ENCODE measurements at places on chromosomes 13 and 19.

DNA sequence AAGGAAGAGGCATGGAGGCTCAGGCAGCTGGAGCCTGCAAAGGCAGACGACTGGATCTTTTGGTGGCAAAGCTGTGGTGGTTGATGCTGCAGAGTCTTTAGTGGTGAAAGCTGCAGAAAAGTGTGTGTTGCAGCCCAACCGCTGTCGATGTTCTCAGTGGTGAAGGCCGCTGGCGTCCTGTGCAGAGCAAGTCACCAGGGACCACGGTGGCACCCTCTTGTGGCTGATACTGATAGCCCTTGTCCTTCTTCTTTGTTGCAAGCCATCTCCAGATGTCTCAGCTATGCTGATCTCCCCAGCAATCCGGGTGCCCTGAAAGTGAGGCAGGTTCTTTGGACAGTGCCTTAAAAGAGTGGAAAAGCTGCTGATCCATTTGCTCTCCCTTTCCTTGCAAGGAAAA is 610.9 kb upstream of the PCDH9 start:
- no peak for DNase-seq

DNA sequence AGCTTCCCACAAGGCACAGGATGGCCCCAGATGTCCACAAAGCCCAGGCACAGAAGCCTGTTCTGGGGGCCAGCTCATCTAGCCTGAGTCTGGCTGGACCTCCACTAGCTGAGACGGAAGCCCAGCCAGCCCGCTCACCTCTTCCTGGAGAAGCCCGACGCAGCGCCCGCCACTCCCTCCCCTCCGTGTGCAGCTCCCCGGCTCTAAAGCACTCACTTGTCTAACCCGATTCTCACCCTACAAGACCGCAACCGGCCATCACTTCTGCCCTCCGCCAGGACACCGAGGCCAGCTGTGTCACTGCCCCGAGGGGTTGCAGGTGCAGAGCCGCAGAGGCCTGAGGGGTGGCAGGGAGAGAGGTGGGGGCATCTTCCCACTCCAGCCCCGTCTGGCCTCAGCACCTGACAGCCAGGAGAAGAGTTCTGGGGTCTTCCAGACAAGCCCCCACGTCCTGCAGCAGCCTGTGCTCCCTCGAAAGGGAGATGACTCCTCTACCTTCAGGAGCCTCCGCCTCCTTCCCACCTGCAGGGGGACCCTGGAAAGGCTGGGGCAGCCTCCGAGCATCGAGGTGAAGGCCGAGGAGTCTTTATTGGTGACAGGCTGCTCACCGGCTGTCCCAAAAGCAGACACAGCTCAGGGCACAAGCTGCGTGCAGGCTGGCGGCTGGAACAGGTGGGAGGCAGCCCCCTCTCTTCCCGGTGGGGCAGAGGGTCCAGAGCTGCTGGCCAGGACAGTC is 5.9 kb upstream of the DIRAS1 start:
- no peak for DNase-seq

DNA sequence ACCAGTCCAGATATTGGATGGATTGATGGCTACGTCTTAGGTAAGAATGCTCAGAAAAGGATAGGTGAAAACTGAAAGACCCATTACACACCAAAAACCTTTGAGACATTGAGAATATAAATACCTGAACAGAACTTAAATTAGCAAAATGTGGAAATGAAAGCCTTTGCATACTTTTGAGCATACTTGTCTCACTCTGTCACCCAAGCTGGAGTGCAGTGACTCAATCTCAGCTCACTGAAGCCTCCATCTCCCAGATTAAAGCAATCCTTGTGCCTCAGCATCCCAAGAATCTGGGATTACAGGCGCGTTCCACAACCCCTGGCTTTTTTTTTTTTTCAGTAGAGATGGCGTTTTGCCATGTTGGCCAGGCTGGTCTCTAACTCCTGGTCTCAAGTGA is 695.3 kb downstream of the DACH1 start:
- no peak for DNase-seq

- no peak for DNase-seq
Measured at GRCh38 chr19:10603084-10603872, 16.2 kb upstream of the AP1M2 start.

GRCh38 chr13:80235166-80235966 is 105.6 kb downstream of the SPRY2 start:
- no peak for DNase-seq

GRCh38 chr13:99542788-99543406 is 41.6 kb downstream of the TM9SF2 start:
- no peak for DNase-seq

GRCh38 chr13:111975539-111976473 is 91.1 kb upstream of the SOX1 start:
- DNase-seq: no peak

- no peak for DNase-seq
Measured at GRCh38 chr19:56690670-56691069, 19.1 kb upstream of the ZNF835 start.

DNA sequence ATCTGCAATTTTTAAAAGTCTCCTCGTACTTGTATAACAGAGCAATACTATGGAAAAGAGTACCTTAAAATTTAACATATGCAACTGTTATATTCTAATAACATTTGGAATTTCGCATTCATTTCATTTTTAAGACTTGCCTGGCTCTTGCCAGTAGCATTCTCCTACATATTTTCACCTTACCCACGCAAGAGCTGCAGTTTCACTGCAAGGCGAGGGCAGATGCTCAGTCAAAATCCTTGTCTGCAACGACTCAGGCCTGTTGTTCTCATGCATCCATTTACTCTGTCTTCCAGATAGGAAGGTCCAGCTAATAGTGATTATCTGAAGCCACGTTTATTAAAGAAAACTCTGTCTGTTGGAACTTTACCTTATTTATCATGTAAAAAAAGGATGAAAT is 227.0 kb upstream of the RFC3 start:
- DNase-seq: no peak

- no peak for DNase-seq
Measured at GRCh38 chr19:32296694-32297093, 48.7 kb upstream of the ZNF507 start.

DNA sequence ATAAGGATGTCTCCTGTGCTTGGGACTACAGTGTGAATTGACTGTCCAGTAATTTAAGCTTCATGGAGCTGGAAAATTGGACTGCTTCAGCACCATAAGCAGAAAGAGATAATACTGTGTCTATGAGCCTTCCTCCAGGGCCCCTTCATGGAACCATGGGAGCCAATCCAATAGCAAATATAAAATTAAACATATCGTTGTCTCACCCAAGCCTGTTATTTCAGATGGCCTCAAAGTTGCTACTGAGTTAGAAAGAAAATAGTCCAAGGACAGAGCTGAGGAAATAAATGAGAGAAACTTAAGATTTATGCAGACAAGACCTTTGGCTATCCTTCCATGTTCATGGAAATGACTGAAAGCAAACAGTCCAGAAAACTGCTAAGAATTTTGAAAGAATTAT is 57.2 kb downstream of the TNFSF11 start:
- no peak for DNase-seq

DNA sequence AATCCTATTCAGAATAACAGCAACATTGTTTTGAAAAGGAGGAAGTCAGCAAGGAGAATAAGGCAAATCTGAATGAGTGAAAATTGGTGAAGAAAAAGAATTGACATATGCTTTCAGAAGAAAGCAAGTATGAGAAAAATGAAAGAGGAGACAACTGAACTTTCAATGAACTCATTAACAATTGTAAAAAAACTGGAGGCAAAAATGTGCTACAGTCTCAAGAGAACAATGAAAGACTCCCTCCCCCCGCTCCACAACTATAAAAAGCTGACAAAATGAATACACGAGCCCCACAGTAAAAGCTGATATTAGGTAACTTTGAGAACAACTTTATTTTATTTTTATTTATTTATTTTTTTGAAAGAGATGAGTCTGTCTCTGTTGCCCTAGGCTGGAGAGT is 373.1 kb downstream of the DIAPH3 start:
- DNase-seq: no peak

DNA sequence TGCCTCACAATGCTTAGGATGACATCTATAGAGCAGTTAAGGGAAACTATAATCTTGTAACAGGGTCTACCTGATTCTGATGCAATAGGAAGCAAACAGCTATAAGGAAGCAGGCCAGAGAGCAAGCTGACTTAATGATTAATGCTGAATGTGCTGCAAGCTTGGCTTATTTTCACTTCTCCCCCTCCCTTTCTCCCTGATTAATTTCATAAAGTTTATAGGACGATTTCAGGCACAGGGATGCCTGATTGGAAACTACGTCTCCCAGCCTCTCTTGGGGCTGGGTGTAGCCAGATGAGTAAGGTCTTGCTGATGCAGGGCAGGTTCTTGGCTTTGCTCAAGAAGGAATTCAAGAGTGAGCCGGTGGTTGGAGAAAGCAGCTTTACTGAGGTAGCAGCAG is 82.8 kb upstream of the MRI1 start:
- no peak for DNase-seq

DNA sequence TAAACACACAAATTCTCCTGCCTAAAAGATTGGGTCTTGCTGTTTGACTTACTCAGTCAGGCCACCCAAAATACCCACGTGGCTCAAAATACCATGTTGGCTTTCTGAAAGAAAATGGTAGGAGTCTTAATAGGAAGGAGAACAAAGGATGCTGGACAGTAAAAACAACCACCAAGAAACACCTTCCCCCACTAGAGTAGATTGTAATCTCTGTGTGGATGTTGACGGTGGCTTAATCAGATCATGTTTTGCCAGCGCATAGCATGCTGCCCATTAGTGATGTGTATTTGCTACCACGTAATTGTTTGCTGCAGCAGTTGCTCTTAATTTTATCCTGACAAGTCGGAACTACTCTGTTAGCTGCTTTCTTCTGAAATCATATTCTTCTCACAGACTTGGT is 1229.3 kb upstream of the SLC10A2 start:
- no peak for DNase-seq

GRCh38 chr19:19381007-19381926 is 24.2 kb upstream of the GATAD2A start:
- no peak for DNase-seq

DNA sequence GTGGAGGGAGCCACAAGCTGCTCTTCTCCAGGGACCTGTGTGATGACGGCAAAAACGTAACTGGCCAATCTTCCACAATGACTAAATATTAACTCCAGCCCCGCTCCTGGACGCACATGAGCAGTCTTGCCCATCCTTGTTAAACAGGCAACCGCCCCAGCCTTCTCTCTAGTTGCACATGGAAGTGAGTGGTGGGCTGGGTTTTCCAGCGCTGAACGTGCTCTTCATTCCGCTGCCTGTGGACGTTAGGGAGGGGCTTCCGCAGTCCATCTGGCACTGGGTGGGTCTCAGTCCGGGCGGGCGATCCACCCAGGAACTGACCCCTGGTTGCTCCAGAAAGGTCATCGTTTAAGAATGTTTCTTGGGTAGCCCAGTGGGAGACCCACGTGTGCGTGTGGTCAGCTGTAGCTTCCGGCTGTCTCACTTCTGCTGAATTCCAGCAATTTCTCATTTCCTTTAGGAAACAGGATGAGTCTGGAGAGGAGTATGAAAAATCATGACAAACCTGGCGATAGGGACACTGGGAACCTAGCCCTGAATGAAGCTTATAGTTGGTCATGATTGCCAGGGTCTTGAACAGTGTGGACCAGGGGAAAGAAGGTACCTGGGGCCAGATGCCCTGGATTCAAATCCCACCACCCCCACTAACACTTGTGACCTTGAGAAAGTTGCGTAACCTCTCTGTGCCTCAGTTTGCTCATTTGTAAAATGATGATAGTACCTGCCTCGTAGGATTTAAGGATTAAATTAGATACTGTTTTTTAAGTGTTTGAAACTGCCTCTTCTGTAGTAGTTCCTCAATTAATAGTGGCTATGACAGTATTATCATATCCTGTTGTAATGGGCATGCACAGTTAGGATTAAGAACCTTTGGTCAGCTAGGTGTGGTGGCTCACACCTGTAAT is 92.6 kb downstream of the SIPA1L3 start:
- no peak for DNase-seq

DNA sequence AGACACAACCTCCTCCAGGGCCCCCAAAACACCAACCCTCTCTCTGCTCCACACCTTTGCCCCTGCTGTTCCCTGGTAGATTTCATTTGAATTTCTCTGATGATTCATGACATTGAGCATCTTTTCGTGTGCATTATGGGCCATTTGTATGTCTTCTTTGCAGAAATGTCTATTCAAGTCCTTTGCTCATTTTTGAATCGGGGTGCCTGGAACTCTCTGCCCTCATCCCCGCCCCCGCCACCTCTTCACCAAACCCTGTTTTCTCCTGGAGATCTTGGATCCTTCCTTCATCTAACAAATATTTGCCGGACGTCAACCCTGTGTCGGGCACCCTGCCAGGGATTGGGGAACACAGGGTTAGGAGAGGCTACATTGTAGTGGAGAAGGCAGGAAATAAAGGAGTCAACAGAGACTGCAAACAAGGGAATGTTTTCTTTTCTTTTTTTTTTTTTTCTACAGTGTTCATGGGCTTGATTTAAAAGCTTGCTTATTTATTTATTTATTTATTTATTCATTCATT is 25.5 kb upstream of the SLC1A5 start:
- no peak for DNase-seq

- DNase-seq: no peak
Measured at GRCh38 chr19:14542711-14543328, 13.4 kb downstream of the TECR start.

- no peak for DNase-seq
Measured at GRCh38 chr13:37954191-37954590, 84.6 kb upstream of the TRPC4 start.

DNA sequence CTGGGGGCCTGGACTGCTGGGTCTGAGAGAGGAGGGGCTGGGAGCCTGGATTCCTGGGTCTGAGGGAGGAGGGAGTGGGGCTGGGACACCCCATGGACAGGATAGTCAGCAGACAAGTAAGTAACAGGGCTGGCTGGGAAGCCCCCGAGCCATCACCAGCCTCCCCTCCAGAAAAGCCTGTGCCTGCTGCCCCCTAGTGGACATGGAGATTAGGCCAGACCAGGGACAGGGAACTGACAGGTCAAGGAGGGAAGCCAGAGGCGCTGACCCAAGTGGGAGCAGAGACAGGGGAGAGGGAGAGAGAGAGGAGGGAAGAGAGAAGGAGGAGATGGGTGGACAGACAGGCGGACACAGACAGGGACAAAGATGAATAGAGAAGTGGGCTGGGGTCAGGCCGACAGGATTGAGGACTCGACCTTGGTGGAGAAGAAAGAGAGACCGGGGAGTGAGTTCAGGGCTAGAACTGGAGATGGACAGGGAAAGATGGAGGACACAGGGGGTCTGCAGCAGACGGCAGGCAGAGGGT is 6.7 kb upstream of the ERFL start:
- DNase-seq: no peak

DNA sequence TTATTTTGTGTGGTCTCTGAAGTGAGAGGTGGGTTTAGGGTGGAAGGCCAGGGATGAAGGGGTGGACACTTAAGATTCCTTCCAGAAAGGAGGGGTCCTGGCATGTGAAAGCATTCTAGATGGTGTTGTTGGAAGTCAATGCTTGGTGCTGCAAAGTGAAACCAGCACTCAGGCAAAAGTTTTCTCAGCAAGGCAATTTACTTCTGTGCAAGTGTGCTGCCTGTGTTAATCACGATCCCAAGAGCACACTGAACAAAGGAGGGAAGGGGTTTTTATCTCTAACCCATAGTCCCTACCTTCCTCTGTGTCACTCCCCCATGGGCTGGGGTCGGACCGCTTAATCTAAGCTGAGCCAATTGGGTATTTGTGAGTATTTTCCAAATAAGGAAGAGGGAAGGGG is 1.3 kb downstream of the ZNF134 start:
- DNase-seq: no peak
